ENCODE measurements at places on chromosomes 6 and 20.

GRCh38 chr6:32472781-32473375 is 33.2 kb downstream of the HLA-DRA start:
- DNase-seq: no peak

- no peak for DNase-seq
These were observed 8.0 kb downstream of the CASS4 start for GRCh38 chr20:56420028-56420427.

- DNase-seq: no peak
These were observed 233.8 kb upstream of the SUPT3H start for GRCh38 chr6:45611491-45611890.

DNA sequence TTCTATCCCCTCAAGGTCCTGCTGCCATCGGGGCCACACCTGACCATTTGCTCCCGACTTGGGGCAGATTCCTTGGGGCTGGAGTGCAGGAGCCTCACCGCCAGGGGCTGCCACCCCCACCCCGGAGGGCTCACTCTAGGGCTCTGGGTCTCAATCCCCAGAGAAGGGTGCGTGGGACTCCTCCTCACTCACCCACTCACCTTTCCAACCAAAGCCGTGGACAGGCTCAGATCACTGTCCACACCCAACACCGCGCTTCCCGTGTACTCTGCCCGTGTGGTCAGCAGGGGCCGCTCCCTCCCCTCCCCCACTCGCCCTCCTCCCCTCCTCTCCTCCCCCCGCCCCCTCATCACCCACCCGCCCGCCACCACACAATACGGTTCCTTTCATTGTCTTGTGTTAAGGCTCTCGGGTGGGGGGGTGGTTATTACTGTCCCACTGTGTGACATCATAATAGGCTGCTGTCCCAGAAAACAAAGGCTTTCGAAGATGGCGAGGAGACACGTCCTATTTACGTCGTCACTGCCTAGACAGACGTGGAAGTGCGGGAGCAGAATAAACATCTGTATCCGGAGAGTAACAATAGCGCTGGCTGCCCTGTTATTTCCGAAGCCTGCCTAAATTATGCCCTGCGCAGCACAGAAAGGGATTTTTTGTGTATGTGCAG is 85.8 kb downstream of the YTHDF1 start:
- DNase-seq: no peak

DNA sequence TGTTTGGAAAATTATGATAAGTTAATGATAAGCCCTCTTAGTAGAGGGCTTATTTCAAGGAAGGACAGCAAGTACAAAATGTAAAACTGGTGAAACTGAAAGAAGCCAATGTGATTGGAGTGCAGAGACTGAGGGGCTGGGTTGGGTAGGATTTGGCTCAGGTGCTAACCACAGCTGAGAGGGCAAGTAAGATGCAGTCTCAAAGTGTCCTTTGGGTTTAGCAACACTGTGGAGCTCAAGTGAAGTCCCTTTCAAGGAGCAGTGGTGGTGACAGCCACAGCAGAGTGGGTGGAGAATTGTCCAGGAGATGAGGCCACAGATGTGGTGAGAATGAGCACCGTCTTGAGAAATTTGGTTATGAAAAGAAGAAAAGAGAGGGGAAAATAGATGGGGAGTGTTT is 181.4 kb downstream of the AKAP7 start:
- DNase-seq: no peak

DNA sequence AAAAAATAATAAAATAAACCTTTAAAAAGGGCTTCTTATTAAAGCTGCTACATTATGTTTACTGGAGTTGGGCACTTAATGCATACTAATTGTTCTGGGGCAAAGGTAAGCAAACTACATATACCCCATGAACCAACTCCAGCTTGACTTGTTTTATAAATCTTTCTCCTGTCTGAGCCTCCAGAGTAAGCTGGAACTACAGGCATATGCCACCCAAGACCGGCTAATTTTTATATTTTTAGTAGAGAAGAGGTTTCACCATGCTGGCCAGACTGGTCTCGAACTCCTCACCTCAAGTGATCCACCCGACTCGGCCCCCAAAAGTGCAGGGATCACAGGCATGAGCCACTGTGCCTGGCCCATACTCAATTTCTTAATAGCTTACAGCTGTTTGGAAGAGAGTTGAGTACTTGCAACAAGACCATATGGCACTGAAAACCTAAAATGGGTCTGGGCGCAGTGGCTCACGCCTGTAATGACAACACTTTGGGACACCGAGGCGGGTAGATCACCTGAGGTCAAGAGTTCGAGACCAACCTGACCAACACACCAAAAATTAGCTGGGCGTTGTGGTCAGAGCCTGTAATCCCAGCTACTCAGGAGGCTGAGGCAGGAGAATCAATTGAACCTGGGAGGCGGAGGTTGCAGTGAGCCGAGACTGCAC is 19.9 kb downstream of the ROMO1 start:
- DNase-seq: no peak

Measured in CD4-positive, alpha-beta T cell treated with Interferon alpha-2 for 1 hour (primary cell).